Vagina (tissue), 2 donors: ENCODE measurements at places on chromosomes 11 and 22. TPM values are rescaled to one million over a fixed set of nuclear protein-coding genes. Genes with fewer than 3 reads are reported as not detected.

The MRGPRX3 gene
- total RNA-seq = not detected

DNA sequence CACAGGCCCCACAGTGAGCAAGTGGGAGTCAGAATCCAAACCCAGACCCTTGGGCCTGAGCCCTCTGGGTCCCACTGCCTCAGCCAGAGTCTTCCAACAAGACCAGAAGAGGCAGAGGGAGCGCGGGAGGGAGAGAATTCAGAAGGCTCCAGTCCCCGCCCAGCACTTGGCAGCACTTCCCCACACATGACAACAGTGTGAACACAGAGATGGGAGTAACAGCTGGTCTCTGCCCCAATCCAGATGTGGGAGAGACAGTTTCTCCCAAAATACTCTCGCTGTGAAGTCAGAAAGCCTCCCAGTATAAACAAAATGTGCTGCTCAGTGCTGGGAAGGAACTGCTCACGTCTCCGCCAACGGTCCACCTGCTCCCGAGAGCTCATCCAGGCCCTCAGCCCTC lies 219.9 kb downstream of the MN1 start:
- H3K4me1 ChIP-seq = peaks cover 17% of the 10 kb centered on the region
- no peaks in the 10 kb centered on the region for H3K36me3 ChIP-seq
- H3K27me3 ChIP-seq = no peaks in the 10 kb centered on the region
- H3K4me3 ChIP-seq = no peak overlapping the region
- H3K27ac ChIP-seq = peak overlapping the region; percentile 45

- H3K4me3 ChIP-seq = no peak overlapping the region
- H3K27ac ChIP-seq = no peak overlapping the region
- H3K36me3 ChIP-seq = no peaks in the 10 kb centered on the region
- DNase-seq = no peak
- no peaks in the 10 kb centered on the region for H3K4me1 ChIP-seq
Observed at GRCh38 chr11:22221143-22221542, 28.3 kb downstream of the ANO5 start.

- peak overlapping the region; percentile 20 for H3K27ac ChIP-seq
- H3K4me3 ChIP-seq = no peak overlapping the region
- DNase-seq = no peak
- no peaks in the 10 kb centered on the region for H3K27me3 ChIP-seq
- no peaks in the 10 kb centered on the region for H3K36me3 ChIP-seq
Observed at GRCh38 chr11:46367244-46367915, 14.1 kb upstream of the MDK start.

GRCh38 chr11:88308576-88308975 lies 29.0 kb downstream of the CTSC start:
- no peaks in the 10 kb centered on the region for H3K36me3 ChIP-seq
- H3K27me3 ChIP-seq = no peaks in the 10 kb centered on the region
